Chondrocyte (in vitro differentiated cells): ENCODE measurements at places on chromosomes 5 and 9. TPM values are rescaled to one million over a fixed set of nuclear protein-coding genes. Genes with fewer than 3 reads are reported as not detected.
A peak's percentile ranks its signal among the peaks of the same experiment; 100 is the strongest.

GRCh38 chr5:76040806-76041205 is 42.4 kb upstream of the SV2C start:
- DNase-seq, result no peak

DNA sequence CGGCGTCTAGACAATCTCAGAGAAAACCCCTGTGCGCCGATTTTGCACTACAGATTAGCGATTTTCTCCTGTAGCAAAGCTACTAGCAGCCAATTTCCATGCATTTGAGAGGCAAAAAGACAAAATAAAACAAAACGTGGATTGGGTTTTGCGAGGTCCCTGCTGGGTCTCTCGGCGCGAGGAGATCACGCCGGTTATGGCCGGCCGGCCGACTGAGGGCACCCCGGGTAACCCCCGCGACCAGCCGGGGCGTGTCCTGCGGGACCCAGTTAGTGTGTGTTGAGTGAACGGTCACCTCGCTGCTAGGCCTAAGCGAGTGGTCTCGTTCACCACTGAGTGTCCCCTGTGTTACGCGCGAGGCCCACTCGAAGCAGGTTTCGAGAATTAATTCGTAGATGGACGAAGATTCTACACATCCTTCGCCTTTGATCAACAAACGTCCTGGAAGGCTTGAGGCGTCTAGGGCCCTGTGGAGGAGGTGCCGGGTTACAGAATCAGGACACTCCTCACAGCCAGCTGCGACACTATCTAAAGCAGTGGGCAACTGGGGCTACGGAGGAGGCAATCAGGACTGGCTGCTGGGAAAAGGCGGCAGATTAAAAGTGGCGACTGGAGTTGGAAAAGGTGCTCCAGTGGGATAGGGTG is 764 bp upstream of the VDAC1 start:
- peak; percentile 75 for DNase-seq

HTR1A gene
- total RNA-seq, result not detected in 3 replicates

DNA sequence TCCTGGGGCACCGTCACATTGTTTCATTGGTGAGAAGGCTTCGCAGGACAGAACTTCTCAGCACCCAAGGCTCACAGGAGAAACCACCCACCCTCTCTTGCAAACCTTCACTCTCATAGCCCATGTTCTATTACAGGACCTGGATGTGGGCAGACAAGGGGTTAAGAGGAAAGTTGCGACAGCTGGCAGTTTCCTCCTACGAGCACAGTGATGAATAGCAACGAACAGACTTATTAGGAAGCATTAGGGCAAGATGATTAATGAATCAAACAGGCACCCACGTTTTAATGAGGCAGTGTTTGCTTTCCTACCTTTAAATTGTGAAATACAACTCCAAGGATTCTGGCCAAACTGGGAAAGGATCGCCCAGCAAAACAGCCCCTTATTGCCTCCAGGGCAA is 339.3 kb downstream of the DRD1 start:
- DNase-seq, result no peak

GRCh38 chr9:105127863-105128220 is 116.6 kb upstream of the SLC44A1 start:
- no peak for DNase-seq

GRCh38 chr5:181173420-181174342 is 26.3 kb downstream of the OR2V2 start:
- DNase-seq, result no peak

DNA sequence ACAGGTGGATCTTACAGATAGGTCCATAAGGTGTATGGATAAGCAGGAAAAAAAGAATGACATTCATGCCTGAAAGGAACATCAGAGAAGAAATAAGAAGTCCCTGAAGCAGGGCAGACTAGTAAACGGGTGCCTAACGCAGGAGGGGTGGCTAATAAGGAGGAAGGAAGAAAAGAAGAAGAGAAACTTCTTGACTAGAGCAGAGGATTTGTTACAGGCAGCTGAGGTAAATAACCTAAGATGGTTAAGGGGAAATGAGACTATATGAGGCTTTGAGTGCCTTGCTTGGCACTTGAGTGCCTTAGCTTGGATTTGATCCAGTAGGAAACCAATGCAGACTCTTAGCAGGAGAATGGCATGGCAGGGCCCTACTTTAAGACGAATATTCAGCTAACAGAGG is 313.5 kb upstream of the PDE4D start:
- no peak for DNase-seq

DNA sequence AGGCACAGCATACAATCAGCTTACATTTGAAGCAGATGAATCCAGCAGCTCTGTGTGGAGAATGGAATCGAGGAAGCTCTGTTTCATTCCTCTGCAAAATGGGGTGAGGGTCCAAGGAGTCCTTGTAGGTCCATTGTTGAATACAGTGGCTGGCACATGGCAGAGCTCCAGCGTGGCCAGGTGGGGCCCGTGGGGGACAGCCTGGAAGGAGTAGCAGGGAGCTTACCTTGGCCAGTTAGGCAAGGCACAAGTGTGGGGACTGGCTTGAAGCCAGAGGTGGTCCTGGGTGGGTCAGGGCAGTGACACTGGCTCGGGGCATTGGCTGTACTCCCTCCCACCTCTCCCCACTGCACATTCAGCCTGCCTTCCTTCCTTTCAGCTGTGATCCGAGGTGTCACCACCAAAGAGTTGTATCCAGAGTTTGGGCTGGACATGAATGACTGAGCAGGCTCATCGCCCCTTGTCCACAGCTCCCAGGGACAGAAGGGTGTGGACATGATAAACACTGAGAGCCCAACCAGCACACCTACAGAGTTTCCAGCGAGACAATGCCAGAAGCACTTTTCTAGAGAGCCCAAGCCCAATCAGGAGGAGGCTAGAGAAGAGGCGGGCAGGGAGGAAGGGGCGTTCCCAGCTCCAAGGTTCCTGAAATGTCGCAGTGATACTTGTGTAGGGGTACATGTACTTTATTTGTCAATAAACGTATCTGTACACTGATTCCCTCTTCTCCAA is 12.4 kb downstream of the SWI5 start:
- no peak for DNase-seq

DNA sequence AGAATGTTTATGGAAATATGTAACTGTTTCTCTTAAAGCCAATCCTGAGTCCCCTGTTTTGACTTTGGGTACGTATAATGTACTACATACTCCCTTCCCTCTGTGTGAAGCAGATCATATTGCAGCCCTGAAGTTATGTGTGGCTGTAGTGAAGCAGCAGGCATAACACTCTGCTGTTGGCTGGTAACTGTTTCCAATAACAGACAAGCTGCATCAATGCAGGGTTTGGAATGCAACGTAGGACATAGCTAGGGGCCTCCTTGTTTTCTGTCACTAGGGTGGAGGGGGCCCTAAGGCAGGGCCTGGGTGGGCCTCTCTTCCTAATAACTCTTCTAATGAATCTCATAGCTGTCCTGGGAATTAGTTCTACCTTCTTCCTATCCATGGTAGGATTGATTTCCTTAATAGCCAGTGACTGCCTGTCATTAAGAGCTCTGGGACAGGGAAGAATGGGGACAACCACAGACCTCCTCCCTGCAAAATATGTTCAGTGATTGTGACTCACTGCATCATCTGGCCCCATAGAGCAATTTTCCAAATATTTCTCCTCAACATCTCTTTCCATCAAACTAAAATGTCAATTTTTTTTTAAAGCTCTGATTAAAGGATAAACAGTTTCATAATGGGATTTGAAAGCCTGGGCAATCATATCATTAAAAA is 129.6 kb upstream of the HMHB1 start:
- DNase-seq, result no peak

ADGRD2 gene
- total RNA-seq, result not detected in 3 replicates

DNA sequence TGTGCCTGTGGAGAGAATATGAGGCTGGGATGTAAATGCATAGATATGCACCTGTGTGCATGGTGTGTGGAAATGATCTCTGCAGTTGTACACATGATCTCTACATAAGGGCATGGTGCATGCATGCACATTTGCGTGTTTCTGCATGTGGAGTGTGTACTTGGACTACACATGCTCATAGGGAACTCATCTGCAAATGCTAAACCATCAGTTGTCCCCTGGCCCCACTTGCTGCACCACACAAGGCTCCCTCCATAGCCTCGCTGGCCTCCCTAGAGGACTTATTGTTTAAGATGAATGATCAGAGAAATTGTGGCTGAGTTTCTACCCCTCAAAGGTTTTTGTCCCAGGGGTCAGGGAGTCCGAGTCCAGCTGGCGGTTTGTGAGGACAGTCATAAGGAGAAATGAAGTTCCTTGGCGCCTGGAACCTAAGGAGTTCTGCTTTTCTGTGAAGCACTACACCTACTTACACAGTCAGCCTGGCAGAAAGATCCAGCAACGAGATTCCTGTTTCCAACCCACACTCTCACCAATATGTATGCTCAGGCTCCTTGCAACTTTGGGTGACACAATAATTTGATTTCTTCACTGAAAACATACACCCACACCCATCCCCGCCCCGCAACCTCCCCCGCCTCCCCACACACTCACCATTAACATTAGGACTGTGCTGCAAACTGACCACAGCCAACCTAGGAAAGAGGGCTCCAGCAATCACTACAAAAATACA is 79.9 kb upstream of the CPEB4 start:
- no peak for DNase-seq

- DNase-seq, result no peak
Observed at GRCh38 chr9:127209220-127209619, 55.4 kb upstream of the GARNL3 start.

GRCh38 chr5:90866333-90866732 is 307.7 kb downstream of the ADGRV1 start:
- no peak for DNase-seq

- no peak for DNase-seq
Observed at GRCh38 chr9:33024126-33024965, 727 bp upstream of the DNAJA1 start.

DNA sequence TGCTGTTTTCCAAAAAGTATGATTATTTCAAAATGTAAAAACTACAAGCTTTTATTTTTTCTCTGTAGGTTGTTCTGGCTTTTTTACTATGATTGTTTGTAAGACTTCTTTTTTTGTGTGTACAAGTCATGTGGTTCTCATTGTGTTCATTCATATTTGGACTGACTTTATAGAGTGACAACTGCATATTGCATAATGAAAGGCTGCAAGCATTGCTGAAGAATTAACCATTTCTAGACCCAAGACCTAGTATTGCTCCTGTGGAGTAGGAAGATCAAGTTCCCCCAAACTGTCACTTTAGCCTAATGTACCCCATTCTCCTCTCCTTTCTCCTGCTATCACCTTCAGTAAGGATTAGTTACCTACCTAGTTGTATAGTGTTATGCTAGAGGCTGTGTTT is 10.0 kb downstream of the MAP1B start:
- no peak for DNase-seq

GPR150 gene
- 0.33 to 0.42 TPM in 2 of 3 replicates, not detected in the other for total RNA-seq

IGIP gene
- total RNA-seq, result 5.9 to 7.5 TPM (median 6.9 TPM) in 3 replicates

DNA sequence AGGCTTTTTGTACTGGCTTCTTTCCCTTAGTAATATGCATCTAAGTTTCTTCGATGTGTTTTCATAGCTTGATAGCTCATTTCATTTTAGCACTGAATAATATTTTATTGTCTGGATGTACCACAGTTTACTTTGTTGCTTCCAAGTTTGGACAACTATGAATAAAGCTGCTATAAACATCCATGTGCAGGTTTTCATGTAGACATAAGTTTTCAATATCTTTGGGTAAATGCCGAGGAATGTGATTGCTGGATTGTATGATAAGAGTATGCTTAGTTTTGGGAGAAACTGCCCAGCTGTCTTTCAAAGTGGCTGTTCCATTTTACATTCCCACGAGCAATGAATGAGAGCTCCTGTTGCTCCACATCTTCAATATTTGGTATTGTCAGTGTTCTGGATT is 84.7 kb downstream of the PLCXD3 start:
- no peak for DNase-seq

NDUFA8 gene
- 47.9 to 62.6 TPM (median 49.7 TPM) in 3 replicates for total RNA-seq

TAF11L5 gene
- not detected in 3 replicates for total RNA-seq
